ENCODE measurements at places on chromosomes 7 and 10.

- DNase-seq: no peak
Observed at GRCh38 chr10:31757831-31758230, 170.8 kb downstream of the ARHGAP12 start.

- no peak for DNase-seq
Observed at GRCh38 chr10:80155696-80156215, 23.2 kb downstream of the PLAC9 start.

- DNase-seq: no peak
Observed at GRCh38 chr7:68828575-68828974, 769.7 kb upstream of the AUTS2 start.

- DNase-seq: peak; percentile 54
Observed at GRCh38 chr7:114085592-114086501, 167.0 kb upstream of the PPP1R3A start.

DNA sequence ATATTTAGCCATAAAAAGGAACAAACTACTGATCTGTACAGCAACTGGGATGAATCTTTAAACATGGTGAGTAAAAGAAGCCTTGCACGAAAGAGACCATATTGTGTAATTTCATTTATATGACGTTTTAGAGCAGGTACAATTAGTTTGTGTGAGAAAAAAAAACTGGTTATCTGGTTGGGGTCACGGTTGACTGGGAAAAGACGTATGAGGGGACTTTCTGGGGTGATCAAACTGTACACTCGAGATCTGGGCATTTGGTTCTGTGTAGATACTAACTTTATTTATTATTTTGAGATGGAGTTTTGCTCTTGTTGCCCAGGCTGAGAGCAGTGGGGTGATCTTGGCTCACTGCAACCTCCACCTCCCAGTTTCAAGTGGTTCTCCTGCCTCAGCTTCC lies 4.2 kb downstream of the PRKRIP1 start:
- no peak for DNase-seq

GRCh38 chr10:8473205-8473604 lies 418.7 kb downstream of the GATA3 start:
- DNase-seq: peak; percentile 34

DNA sequence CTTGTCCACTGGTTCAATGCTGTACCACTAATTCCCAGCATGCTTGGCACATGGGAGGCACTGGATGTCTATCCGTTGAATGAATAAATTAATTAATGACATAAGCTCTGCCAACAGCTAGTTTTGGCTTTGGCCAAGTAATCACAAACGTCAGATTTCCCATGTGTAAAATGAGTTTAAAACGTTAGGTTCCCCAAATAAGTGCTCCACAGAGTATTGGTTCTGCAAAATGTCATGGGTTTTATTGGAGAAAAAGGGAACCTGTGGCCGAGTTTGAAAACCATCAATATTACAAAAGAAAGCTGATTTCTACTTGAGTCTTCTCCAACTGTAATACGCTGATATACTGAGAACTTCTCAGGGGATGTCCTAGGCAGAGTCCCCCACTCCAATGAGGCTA lies 23.2 kb downstream of the ELMO1 start:
- no peak for DNase-seq

DNA sequence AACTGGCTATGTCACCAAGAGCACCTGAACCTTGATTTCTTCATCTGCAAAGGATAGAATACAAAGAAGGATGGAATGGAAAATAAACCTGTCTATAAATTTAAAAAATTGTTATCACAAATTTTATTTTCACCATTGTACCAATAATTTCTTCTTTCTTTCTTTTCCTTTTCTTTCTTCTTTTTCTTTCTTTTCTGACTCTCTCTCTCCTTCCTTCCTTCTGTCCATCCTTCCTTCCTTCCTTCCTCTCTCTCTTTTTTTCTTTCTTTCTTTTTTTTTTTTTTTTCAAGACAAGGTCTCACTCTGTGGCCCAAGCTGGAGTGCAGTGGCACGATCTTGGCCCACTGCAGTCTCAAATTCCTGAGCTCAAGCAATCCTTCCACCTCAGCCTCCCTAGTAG lies 36.6 kb upstream of the SORBS1 start:
- no peak for DNase-seq

DNA sequence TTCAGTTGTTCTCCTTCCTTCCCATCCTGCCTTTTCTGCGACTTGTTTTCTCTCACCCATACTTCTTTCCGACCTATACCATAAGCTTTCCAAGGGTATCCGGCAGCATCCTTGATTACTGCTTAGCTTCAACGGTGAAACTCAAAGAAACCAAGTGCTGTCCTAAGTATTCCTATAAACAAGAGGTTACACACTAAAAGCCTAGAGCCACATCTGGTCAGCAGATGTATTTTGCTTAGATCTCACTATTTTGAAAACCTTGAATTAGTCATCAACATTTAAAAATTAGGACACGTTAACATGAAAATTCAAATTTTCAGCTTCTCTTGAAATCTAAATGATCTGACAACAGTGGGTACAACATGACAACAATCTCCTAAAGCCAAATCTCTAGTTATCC lies 20.0 kb downstream of the ARHGAP21 start:
- DNase-seq: no peak

- no peak for DNase-seq
Observed at GRCh38 chr7:88539518-88539917, 220.0 kb upstream of the ZNF804B start.

DNA sequence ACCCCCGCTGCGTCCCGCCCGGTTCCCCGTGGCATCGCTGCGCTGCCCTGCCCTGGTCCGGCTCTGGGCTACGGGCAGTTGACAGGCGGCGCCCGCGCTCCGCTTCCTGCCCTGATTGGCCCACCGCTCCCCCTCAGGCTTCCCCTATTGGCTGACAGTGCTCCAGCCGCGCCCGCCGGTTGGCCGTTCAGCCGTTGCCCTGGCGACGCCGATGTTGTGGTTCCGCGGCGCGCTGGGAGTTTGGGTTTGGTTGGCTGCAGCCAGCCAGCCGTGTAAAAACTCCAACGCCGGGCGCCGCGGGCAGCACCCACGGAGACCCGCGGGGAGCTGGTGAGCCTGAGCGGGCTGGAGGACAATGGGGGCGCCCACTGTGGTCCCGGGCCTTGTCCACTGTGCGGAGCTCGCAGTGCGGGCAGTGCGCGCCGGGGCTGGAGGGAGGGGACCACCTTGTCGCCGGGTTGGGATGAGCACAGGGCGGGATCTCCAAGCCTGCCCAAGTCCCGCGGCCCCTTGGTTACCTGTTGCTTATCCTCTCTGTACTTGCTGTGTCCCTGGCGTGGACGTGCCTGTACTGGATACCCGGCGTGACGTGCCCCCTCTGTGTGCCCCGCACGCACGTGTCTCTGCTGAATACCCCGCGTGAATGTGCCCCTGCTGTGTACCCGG lies at the start of gene C7orf57:
C7orf57 (plus strand) TSS at position 243 of the 666 bp plus-strand sequence. CDS start 766 bp downstream, outside the sequence.
- DNase-seq: peak; percentile 89

DNA sequence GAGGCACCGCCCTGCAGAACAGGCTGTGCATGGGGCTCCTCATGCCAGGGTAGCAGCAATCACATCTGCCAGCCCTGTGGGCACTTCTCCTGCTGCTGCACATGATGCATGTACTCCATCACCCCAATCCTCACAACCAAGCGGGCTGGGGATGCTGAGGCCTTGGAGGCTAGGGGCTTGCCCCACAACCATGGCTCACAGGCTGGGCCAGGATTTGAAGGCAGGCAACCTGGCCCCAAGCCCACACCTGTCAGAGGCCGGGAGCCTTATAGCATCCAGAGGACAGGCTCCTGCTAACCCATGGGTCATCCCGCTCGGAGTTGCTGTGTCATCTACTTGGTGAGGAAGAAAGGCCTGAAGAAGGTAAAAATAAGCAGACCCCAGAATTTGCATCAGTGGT lies 2.2 kb downstream of the POLM start:
- no peak for DNase-seq

- no peak for DNase-seq
Observed at GRCh38 chr10:3897156-3897555, 112.1 kb upstream of the KLF6 start.
